ENCODE measurements at places on chromosomes 13 and 19.

DNA sequence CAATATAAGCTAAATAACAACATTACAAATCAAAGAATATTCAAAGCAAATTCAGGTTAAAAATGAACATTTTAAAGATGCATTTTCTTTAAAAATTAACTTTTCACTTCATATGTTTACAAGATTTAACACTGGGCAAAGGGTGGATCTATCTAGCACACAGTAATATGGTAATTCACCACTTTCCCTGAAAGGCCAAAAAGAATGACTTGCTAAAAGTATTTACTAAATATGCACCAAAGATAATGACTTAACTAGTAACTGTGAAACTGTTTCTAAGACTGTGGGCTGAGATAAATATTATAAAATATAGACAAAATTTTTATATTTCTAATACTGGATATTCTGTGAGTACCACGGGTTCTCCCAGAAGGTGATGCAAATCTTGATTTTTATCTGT is 4.5 kb upstream of the EEF1AKMT1 start:
- DNase-seq, result no peak

GRCh38 chr19:8904597-8904996 is 72.4 kb downstream of the MBD3L1 start:
- no peak for DNase-seq

DNA sequence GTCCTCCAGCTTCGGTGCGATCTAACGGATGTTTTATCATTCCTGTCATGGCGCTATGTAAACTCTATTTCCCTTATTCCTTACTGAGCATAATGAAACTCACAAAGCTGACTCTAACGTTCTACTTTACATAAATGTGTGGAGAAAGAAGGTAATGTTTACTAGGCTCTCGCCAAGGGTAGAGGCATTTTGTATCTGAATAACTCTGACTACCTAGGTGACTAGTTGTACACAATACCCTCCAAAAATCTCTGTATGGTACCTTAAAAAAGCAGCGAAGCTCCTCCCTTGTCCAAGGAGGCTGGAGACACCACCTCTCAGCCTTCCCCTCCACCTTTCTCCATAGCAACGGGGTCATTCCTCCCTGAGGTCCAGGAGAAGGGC is 316 bp upstream of the ZNF530 start:
- no peak for DNase-seq

DNA sequence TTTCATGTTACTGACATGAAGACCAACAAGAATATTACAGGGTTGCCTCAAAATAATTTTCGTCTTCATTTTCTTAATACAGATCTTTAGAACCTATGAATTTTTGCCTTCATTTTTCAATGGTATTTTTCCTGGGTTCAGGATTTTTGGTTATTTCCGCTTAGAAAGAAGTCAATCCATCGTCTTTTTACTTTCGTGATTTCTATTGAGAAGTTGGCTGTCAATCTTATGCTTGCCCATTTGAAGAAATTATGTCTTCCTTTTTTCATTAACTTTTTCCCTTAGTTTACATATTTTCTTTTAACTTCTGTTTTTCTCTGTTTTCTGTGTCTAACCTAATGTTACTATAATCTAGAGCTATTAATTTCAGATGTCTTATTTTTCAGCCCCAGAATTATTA is 868.9 kb upstream of the SLC10A2 start:
- no peak for DNase-seq

DNA sequence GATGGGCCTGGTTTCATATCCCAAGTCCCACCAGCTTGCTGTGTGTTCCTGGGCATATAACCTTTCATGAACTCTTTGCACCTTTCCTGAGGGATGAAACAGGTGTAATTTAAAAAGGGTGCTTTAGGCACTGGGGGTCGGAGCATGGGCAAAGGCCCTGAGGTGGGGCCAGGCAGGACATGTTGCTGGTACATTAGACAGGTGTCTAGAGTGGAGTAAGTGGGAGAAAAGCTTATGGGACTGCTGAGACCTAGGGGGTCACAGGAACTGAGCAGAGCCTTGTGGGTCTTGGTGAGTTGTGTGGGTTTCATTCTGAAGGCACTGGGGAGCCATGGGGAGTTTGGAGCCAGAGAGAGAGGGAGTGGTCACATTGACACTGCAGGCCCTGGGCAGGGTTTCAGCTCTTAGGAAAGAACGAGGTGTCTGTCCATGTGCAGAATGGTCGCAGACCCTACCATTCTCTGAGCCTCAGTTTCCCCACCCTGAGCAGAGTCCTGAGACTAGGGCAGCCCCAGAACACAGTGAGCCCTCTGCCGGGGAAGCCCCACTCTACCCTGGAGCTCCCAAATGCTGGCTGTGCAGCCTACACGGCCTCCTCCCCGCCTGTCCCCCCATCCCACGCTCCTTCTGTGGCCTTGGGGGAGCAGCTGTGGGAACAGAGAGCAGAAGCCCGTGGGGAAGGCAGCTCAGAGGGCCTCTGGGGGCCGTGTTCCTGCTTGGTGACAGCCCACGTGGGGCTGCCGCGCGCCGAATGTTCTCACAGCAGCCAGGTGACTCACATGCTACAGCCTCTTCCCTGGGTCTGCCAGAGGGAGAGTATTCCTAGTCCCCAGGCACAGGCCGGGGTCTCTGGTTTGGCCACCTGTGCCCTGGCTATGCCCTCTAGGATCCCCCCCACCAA is 7.3 kb upstream of the HOMER3 start:
- DNase-seq, result no peak

DNA sequence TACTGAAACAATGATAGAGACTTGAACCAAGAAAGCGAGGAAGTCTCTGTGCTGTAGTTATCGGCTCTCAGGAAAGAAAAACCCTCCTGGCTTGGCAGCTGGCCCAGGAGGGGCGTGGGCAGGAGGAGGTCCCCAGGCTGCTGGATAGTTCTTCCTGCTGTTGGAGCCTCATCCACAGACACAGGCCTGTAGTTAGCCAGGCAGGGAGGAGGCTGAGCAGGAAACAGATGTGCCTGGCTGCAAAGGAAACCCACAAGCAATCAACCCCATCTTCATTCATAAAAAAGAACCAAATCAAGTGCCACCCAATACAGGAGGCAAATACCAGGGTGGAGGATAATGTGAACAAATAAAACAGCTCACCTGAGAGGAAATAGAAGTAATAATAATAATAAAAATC is 86.2 kb downstream of the IRS2 start:
- DNase-seq, result peak; percentile 74

DNA sequence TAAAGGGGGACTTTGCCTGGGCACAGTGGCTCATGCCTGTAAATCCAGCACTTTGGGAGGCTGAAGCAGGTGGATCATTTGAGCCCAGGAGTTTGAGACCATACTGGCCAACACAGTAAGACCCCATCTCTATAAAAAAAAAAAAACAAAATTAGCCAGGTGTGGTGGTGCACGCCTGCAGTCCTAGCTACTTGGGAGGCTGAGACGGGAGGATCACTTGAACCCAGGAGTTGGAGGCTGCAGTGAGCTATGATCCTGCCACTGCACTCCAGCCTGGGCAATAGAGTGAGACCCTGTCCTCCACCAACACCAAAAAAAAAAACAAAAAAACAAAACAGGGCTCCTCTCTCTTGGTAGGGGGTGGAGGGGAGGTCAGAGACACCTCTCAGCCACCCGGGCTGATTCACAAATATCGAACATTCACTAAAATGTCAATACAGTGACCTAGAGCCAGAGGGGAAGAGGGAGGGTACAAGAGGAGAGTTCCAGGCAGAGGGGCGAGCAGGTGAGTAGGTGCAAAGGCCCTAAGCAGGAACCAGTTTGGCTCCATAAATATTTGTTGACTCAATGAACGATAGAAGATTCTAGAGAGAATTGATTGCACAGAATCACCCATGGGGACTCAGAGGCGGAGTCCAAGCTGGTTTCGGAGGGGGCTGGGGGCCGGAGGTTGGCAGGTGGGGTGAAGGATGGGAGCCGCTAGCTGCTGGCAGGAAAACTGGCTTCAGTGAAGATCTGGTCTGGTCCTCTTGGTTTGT is 1.0 kb upstream of the CREB3L3 start:
- DNase-seq, result no peak

DNA sequence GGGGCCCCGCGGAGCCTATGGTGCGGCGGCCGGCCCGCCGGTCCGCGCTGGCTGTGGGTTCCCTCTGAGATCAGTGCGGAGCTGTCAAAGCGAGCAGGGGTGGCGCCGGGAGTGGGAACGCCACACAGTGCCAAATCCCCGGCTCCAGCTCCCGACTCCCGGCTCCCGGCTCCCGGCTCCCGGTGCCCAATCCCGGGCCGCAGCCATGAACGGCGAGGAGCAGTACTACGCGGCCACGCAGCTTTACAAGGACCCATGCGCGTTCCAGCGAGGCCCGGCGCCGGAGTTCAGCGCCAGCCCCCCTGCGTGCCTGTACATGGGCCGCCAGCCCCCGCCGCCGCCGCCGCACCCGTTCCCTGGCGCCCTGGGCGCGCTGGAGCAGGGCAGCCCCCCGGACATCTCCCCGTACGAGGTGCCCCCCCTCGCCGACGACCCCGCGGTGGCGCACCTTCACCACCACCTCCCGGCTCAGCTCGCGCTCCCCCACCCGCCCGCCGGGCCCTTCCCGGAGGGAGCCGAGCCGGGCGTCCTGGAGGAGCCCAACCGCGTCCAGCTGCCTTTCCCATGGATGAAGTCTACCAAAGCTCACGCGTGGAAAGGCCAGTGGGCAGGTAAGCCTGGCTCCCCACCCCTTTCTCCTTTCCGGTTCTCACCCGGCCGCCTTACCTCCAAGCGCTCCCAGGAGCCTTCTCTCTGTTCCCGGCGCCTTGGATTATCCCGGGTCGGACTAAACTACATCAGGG is at the start of gene PDX1:
Gene PDX1 (plus strand): TSS at position 67 of the 743 bp plus-strand sequence. CDS start 139 bp downstream, at position 206.
- no peak for DNase-seq

GRCh38 chr13:33978653-33979052 is 160.7 kb downstream of the RFC3 start:
- no peak for DNase-seq

Data from PC-9 (cell line).